Activated T-cell treated with anti-CD3 and anti-CD28 coated beads for 1 hour (primary cell): ENCODE measurements at places on chromosomes 5 and 9.

DNA sequence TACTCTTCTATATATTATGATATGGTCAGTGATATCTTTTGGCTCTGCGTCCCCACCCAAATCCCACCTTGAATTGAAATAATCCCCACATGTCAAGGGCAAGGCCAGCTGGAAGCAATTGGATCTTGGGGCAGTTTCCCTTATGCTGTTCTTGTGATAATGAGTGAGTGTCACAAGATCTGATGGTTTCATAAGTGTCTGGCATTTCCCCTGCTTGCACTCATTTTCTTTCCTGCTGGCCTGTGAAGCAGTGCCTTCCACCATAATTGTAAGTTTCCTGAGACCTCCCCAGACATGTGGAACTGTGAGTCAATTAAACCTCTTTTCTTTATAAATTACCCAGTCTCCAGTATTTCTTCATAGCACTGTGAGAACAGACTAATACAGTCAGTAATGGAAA is 45.0 kb upstream of the TNC start:
- DNase-seq = no peak

GRCh38 chr9:97188545-97188944 is 118.9 kb upstream of the CCDC180 start:
- DNase-seq = no peak

DNA sequence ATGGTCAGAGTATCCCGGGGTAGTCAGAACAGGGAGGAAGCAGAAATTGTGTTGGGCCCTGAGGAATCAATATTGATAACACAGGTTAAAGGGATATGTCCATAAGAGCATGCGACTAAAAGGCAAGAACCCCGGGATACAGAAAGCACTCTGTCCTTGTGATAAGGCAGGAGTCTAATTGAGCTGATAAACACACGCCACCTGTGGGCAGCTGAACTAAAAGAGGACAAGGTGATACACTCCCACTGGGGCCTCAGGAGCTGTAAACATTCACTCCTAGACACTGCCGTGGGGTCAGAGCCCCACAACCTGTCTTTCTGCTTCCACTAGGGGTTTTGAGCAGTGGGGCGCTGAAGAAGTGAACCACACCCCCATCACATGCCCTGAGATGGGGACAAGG is 144.7 kb upstream of the MPDZ start:
- DNase-seq = no peak

GRCh38 chr5:143992496-143992895 is 178.0 kb downstream of the YIPF5 start:
- no peak for DNase-seq

GRCh38 chr5:176392526-176392925 is 4.0 kb downstream of the HIGD2A start:
- no peak for DNase-seq

DNA sequence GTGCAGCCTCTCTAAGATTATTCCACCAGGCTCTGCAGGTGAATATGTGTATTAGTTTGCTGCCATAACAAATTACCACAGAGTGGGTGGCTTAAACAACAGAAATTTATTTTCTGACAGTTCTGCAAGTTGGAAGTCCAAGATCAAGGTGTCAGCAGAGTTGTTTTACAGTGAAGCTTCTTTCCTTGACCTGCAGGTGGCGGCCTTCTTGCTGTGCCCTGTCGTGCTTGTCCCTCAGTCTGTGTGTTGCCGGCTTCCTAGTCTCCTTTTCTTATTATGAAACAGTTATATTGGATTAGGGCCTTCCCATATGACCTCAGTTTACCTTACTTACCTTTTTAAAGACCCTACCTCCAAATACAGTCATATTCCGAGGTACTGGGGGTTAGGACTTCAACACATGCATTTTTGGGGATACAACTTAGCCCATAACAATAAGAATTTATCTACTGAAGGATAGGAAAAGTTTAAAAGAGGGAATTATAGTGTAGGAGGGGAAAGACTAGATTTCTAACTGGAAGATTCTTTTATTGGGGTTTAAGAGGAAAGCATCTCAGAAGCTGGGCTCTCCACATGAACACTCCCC is 97.4 kb downstream of the OSTF1 start:
- DNase-seq = peak; percentile 41

DNA sequence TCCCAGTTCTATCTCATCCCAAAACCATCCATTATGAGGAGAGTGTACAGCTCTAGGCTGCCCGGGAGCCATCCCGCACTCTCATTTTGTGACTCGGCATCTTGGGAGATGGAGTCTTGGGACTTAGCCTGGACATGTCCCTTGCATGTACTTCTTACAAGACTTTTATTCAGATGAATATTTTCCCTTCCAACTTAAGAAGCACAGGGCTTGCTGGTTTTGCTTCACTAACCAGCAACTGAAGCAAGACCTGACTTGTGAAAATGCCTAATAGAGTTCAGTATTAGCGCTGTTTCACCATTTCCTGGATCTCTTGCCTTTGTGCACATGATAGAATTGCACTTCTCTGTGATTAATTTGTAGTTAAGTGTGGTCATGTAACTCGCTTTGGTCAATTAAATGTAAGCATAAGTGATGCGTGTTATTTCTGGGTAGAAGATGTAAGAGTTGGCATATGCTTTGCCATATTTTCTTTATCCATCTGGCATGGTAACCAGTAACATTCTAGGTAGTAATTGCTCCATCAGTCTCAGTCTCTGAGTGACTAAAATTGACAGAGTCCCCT is 55.8 kb downstream of the PDCD1LG2 start:
- no peak for DNase-seq

- no peak for DNase-seq
Measured at GRCh38 chr5:163373436-163374084, 63.8 kb upstream of the CCNG1 start.

GRCh38 chr5:155460501-155460931 is 447.0 kb downstream of the KIF4B start:
- no peak for DNase-seq

GRCh38 chr9:87682618-87683017 is 43.3 kb upstream of the CTSL start:
- DNase-seq = no peak

GRCh38 chr5:149724884-149725283 is 5.2 kb upstream of the PPARGC1B start:
- DNase-seq = no peak

- no peak for DNase-seq
Measured at GRCh38 chr5:142201471-142201887, 92.9 kb downstream of the NDFIP1 start.

GRCh38 chr5:134582941-134583340 is 49.7 kb downstream of the SAR1B start:
- DNase-seq = no peak

- DNase-seq = no peak
Measured at GRCh38 chr5:154967421-154968024, 26.6 kb downstream of the MRPL22 start.

GRCh38 chr5:127885176-127885575 is 182.0 kb downstream of the CCDC192 start:
- no peak for DNase-seq

GRCh38 chr5:59766427-59767210 is 126.9 kb downstream of the PDE4D start:
- no peak for DNase-seq

DNA sequence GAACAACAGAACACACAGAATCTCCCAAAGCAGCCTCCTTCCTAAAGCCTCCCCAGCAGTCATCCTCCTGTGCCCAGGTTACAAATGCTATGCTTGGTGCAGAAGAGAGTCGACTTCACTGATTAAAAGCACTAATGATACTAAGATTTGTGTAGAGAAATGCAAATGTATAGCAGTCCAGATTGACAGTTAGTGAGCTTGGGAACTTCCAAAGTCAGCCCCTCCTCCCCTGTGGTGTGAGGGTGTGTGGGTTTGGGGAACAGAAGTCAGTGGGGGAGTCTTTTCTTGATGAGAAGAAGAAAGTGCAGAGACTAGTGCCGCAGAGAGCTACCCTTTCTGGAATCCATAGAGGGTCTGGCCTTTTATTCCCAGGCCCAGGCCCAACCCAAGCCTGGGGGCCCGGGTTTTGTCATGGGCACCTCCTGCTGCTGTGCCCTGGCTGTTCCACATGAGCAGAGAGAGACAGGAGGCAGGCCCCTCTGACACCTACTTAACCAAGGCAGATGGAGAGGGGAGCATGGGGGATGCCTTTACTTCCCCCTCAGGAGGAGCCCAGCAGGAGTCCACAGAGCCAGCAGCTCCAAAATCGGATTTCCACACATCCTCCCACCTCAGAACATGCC is 173.3 kb downstream of the DENND1A start:
- no peak for DNase-seq

- no peak for DNase-seq
Measured at GRCh38 chr5:34008802-34009201, 952 bp upstream of the AMACR start.

GRCh38 chr5:154401355-154401754 is 44.4 kb upstream of the SAP30L start:
- DNase-seq = no peak

GRCh38 chr5:65823845-65824445 is 101.9 kb downstream of the NLN start:
- DNase-seq = no peak

DNA sequence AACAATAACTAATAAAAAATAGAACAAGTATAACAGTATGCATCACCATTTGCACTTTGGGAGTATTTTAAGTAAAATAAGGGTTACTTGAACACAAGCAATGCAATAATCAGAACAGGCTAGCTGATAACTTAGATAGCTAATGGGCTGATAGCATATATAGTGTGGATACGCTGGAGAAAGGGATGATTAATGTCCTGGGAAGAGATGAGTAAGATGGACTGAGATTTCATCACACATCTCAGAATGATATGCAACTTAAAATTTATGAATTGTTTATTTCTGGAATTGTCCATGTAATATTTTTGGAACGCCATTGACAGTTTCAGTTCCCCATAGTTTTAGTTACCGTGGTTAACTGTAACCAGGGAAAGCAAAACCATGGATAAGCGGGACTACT is 173.6 kb downstream of the ISL1 start:
- no peak for DNase-seq

DNA sequence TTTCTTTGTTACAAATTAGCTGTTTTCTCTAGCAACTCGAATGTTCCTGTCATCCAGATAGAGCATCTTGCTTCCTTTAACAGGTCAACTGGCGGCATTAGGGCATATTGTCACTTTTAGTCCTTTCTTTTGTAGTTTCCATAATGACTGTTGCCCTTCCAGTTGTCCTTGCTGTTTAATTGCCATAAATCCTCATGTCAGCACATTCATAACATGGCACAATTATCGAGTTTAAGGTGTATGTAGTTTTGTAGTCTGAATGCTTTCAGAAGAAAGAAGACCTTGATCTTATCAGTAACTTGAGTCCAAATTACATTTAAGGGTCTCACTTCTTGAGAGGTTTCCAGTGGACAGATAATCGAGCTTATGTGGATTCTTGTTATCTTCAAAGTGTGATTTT is 161.7 kb upstream of the CDH12 start:
- no peak for DNase-seq

DNA sequence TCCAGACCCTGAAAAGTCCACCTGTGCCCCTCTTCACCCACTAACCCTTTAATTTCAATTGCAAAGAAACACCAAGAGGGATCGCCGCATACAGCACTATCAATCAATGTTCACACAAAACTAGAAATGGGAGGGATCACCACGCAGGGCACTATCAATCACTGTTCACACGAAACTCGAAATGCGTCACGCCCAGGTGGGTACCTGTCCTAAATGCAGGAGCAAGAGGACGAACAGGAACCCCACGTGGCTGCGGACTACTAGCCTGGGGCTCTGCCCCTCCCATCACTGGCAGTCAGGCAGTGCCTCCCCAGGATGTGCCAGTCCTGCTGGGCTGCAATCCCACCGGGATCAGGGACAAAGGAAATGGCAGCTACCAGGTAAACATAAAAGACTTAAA is 28.2 kb downstream of the RASGEF1C start:
- no peak for DNase-seq

DNA sequence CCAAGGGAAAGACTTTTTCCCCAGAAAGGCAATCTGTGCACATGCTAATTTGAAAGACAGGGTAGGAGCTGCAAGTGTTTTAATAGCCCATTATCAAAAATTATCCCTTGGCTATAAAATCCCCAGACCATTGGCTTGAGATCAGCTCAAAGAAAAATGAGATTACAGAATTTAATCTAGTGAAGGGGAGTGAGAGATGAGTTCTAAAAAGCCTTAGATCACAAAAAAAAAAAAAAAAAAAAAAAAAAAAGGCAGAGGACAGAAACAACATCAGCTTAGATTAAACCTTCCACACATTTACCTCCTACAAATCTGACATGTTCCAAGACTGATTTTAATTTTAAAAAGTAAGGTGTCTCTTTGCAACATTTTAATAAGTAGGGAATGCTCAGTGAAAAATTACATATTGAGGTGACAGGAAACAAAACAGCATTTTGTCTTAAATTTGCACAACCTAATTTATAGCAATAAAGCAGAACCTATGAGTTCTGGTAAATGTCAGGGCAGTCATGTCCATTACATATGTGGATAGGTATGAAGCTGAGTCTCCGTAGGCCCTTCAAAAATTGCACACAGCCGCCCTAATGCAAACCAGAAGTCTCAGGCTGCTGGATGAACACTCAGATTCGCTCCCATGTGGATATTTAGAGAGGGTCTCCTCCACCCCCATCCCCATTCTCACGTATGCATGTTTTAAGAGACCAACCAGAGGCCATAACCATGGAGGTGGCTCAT is 43.4 kb downstream of the NFIB start:
- no peak for DNase-seq

GRCh38 chr5:111432883-111433536 is 79.3 kb downstream of the STARD4 start:
- no peak for DNase-seq

- no peak for DNase-seq
Measured at GRCh38 chr5:493758-494157, 30.5 kb downstream of the SLC9A3 start.

GRCh38 chr9:113742878-113743277 is 133.2 kb upstream of the ZNF618 start:
- DNase-seq = no peak

DNA sequence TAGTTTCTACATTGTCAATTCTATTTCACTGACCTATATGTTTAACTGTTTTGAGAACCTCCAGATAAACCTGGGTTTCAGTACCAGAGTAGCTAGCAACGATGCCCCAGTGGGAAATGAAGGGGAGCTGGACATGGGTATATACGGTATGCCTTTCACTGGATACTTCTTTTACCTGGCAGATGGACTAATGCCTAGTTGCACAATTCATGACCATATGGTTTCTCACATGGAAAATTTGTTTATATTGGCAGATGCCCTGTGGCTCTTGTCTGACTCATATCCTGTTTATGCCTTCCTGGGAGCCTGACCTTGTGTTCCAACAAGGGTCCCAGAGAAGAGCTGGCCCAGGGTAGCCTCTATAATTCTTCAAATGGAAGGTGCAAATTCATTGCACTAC is 144.1 kb downstream of the MAT2B start:
- DNase-seq = no peak

- DNase-seq = no peak
Measured at GRCh38 chr5:178388386-178389025, 155.9 kb upstream of the PHYKPL start.

- no peak for DNase-seq
Measured at GRCh38 chr9:85523202-85523601, 218.6 kb downstream of the AGTPBP1 start.

DNA sequence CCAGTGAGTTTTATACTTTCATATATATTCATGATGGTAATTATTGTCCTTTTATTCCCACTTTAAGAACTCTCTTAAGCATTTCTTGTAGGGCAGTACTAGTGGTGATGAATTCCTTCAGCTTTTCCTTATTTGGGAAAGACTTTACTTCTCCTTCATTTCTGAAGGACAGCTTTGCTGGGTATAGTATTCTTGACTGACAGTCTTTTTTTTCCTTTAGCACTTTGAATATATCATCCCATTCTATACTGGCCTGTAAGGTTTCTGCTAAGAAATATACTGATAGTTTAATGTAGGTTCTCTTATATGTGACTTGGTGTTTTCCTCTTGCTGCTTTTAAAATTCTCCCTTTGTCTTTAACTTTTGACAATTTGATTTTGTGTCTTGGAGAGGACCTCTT is 109.0 kb upstream of the FSTL4 start:
- DNase-seq = no peak
